ENCODE measurements at places on chromosomes 5 and 9. TPM values are rescaled to one million over a fixed set of nuclear protein-coding genes. Genes with fewer than 3 reads are reported as not detected.

SELENOP gene
- total RNA-seq: 580 TPM

DNA sequence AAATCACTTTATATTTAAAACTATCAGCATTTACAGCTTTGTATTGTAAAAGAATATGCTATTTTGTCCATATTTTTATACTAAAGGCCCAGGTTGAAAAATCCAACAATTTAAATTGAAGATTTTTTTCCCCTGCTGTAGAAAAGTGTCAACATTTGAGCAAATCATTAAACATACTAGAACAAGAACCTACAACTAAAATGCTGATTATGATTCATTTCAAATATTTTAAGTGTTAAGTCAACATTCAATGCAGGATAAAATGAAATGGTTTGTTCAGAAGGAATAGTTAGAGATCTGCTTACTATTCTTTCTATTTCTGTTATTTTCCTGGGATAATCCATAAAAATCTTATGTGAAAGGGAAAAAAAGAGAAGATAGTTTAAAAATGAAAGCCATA lies 866.5 kb upstream of the DMAC1 start:
- no peak for DNase-seq
- H3K4me3 ChIP-seq: no peak overlapping the region
- H3K36me3 ChIP-seq: no peaks in the 10 kb centered on the region
- H3K27ac ChIP-seq: no peak overlapping the region
- H3K4me1 ChIP-seq: no peaks in the 10 kb centered on the region
- no peaks in the 10 kb centered on the region for H3K27me3 ChIP-seq

DNA sequence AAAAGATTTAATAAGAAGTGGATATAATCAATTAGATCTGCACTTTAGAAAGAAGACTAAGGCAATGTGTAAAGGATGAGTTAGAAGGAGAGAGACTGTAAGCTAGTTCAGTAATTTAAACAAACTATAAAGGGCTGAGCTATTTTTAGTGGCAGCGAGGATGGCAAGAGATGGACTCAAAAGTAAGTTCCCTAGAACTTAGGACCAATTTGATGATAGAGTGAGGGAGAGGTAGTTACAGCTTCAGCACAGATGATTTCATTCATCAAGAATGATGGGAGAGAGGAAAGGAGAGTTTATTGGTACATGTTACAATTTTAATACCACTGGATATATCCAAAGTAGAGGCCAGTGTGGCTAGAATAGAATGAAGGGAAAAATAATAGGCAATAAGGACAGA lies 19.1 kb downstream of the NADK2 start:
- H3K4me3 ChIP-seq: no peak overlapping the region
- no peaks in the 10 kb centered on the region for H3K27me3 ChIP-seq
- no peak for DNase-seq
- no peaks in the 10 kb centered on the region for H3K4me1 ChIP-seq
- H3K27ac ChIP-seq: no peak overlapping the region
- H3K36me3 ChIP-seq: peaks cover 5% of the 10 kb centered on the region

- H3K4me3 ChIP-seq: no peak overlapping the region
- no peak for DNase-seq
- no peaks in the 10 kb centered on the region for H3K36me3 ChIP-seq
- H3K4me1 ChIP-seq: no peaks in the 10 kb centered on the region
- H3K27ac ChIP-seq: no peak overlapping the region
- no peaks in the 10 kb centered on the region for H3K27me3 ChIP-seq
Measured at GRCh38 chr5:98365126-98365525, 408.3 kb upstream of the RGMB start.

HSPB3 gene
- not detected for total RNA-seq

KCNV2 gene
- total RNA-seq: not detected
